ENCODE measurements at places on chromosomes 7 and 10.

GRCh38 chr7:22470981-22471380, 29.0 kb downstream of the STEAP1B start:
- DNase-seq: no peak

- DNase-seq: no peak
Observed at GRCh38 chr10:76991621-76992020, 646.0 kb downstream of the KCNMA1 start.

- no peak for DNase-seq
Observed at GRCh38 chr7:131606346-131607290, 50.2 kb upstream of the PODXL start.

- peak; percentile 68 for DNase-seq
Observed at GRCh38 chr7:322111-322671, 32.2 kb downstream of the FOXL3 start.

GRCh38 chr7:95602421-95602820, 6.1 kb upstream of the PDK4 start:
- DNase-seq: no peak

DNA sequence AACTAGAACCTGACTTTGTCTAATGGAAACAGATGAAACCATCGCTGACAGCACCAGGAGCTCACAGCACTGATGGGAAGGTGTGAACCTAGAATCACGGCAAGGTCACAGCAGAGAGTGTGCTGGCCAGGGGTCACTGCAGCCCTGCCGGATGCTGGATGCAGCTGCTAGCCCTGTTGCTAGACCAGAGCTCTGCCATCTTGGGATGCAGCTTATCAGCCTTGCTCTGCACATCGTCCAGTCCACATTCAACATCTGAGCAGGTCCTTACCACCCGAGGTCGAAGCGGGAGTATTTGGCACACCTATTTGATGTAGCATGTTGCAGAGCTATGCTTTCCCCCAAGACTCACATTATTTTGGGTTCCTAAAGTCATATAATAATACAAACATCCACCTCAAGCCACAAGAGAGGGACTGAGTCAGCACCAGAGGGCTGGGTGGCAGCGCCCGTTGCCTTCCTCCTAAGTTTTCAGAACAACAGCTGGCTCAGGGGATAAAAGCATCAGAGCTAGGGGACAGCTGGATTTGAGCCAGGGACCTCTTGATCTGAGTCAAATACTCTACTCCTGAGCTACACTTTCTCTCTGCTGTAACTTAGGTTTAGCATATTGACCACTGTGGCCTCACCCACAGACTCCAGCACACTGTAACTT, 135.3 kb downstream of the ZNF467 start:
- DNase-seq: no peak

DNA sequence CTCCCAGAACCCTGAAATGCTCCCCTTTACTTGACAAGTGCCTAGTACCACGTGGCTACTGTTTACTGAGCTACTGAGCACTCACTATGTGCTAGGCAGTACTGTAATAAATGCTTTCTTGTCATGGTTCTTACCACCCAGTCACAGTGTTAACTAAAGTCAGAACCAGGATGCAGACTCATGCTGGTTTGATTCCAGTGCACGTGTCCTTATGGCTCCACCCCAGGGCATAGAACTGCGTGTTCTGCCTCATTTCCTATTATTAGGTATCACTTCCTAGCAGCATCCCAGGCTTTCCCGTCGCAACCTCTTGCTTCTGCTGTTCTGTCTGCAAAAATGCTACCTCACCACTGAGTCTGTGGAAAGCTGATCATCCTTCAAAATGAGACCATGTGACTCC, 71.7 kb upstream of the DOCK1 start:
- DNase-seq: no peak

- DNase-seq: peak; percentile 46
Observed at GRCh38 chr10:92699518-92700381, 10.0 kb downstream of the HHEX start.

DNA sequence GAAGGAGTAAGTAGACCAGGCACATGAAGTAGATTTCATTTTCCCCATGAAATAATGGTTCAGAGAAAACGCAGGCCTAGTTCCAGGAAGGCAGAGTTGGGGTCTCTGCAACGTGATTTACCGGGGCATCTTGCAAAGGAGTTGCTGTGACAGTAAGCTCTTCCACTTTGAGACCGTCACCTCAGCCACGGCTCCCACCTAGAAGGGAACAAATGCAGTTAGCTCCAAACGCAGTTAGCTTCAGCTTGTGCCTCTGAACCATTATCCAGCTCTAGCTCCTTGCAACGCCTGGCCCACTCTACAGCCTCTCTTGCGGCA, 7.0 kb upstream of the MYO1G start:
- DNase-seq: no peak

DNA sequence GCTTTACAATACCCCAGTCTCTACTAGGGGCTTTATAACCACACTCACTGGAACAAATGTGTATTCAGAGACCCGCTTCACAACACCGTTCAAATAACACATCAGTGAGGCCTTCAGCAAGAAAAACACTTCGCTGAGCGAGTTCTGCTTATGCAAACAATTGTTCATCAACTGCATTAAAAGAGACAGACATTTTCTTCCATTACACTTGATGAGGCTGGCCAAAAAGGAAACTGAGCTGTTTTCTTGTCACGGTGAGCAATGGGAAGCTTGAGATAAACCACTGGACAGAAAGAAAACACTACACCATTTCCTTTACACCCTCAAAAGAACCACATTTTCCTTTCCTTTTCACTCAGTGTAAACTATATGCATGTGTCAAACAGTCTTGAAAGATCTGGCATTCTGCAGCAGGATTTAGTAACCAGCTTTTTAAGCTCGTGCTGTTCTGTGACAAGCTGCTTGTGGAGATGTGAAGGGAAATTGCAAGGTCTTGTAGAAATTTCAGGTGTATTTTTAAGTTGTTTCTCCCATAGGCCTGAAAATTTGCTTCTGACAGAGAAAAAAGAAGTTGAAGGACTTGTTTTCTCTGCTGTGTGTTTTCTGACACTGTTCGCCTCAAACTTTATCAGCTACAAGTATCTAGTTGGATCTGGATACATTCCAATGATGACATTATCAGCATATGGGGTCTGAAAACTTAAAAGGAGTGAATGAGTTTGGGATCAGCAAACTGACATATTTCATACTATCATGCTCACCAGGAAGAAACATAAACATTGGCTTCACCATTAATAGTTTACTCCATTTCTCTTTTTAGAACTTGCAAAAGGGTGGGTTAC, 693.1 kb downstream of the PARD3 start:
- no peak for DNase-seq

DNA sequence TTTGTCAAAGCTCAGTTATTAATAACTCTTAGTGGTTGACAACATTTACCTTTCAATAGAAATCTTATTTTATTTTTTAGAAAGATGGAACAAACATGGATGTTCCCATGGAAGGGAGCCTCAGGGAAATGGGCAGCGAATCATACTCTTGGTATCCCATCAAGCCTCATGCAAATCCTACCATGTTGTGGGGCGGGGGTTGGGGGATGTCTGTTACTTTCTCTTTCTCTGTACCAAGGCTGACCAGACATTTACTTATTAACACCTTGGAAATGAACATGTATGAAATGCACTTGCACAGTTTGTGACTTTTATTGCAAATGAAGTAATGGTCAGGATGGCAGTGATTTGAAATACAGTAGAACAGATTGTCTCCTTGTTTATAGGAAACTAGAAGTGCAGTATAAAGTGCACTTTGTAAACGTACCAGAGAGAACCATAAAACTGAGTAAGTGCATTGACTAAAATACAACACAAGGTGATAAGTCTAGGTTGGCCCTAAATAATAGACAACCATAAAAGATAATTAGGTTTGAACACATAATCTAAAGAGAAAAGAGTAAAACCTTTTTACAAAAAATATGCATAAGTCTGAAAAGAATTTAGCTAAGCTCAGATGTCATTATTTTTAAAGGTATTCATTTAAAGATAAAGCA, 32.4 kb downstream of the SEMA3D start:
- peak; percentile 13 for DNase-seq

DNA sequence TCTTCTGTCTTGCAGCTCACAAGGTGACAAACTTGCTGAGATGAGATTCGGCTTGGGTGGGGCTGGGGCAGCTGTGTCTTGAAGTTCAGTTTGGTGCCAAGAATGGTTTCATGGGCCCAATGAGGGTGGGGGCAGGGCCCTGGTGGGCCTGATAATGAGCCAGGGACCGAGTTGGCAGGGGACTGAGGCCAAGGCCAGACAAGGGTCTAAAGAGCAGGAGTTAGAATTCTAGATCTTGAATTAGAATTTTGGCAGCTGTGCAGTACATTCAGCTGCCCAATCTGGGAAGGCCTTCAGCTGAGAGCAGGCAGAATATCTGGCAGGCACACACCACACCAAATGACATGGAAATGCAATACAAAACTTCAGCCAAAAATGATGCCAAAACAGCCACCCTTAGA, 1.5 kb upstream of the JAZF1 start:
- no peak for DNase-seq

DNA sequence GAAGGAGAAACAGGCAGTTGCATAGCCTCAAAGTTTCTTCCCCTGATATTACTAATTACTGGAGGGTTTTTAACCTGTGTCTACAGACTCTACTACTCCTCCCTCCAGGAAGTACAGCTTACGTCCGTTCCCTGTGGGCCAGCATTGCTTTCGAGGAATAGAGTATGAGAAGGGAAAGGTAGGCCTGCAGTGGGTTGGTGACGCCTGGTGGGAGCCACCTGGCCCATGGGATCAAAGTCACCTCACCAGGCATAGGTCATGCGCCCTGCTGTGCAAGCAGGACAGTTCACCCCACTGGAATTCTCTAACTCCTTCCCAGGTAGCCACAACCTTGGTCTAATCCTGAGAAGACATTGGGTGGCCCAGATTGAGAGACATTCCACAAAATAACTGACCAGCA, 29.8 kb downstream of the LMTK2 start:
- no peak for DNase-seq

DNA sequence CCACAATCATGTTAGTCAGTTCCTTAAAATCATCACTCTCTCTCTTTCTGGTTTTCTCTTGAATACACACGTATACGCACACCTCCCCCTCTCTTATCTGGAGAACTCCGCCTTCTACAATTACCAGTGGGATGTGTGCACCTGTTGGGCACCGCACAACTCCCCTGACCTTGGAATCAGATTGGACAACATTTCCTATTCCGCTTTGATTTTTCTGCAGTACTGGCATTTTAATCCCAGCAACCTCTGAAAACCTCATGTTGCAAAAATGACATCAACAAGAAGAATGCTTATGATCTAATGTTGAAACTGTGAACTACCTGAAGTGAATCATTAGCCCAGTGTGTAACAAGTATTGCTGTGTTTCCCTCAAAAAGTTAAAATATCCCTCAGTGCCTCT, 109.6 kb downstream of the KIAA1217 start:
- peak; percentile 76 for DNase-seq

GRCh38 chr10:61832866-61833481, 68.5 kb upstream of the ARID5B start:
- no peak for DNase-seq

DNA sequence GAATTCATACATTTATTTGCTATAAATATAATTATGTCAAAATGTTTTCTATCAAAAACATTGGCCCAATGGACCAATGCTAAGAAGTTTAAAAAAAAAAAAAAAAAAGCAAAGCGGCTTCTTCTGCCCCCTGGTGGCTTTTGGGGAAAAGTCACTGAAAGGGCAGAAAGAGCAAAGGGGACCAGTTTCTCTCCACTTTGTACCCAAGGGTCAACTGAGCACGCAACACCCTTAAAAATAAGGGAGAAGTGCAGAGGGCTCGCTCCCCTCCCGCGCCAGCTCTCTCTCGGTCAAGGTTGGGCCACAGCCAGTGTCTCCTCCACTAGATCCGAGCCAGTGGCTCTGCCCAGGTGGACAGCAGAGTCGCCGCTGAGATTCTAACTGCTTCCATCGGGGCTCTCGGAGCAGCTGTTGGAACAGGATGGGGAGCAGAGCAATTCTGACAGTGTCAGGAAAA, 136.4 kb upstream of the FGFR2 start:
- peak; percentile 25 for DNase-seq

DNA sequence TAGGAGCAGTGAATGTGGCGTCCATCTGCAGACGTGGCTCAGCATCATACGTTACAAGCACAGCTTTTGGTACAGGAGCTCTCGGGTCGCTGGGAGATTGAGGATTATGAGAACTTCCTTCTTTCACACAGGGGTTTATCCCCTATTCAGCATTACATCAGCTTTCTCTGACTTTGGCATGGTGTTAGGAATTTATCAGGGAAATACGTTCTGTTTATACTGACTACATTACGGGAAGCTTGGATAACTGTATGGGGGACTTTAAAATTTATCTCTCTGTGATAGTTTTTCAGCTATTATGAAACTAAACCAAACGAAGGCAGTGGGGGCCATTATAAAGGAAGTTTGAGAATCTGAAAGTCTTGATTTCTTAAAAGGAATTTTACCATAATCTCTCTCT, 110.1 kb upstream of the INSYN2A start:
- DNase-seq: no peak

DNA sequence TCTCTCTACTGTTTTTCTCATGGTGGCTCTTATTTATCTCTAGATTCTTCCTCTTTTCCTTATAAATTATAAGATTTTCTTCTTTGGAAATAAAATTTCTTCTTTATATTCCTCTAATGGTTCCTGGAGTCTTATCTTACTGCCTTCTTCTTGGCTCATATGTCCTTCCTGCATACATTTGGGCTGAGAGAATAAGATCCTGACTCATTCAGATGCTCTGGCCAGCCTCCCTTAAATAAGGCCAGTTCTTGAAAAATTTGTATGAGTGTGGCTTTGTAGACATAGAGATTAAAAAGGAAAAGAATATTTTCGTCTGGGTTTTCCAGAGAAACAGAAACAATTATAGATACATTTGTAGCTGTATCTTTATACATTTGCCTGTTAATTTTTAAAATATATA, 411.3 kb downstream of the KIF20B start:
- no peak for DNase-seq

DNA sequence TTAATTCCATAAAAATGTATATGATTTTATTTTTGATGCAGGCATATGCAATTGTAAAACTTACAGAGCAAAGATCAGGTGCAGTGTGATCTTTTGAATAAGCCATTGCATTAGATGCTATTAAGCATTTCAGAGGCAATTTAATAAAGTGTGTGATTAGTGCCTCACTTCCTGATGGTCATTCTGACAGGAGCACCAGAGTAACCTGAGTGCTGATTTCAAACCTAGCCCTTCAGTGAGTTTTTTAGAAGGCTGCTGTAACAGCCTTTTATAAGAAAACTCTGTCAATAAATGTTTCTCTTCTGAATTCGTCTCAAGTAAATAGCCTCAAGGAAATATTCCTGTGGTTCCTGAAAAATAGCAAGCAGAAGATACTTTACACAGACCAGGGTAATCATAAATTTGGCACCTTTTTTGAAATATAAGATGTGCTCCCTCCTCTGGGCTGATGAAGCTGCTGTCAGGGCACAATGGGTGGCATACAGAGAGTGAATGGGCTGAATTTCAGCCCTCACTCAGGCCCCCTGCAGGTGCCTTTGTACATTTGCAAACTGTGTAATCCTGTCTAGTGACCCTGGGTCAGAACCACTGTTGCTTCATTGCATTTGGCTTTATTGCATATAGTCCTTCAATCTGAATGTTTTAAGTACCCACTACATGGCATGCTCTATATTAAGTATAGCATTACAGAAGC, 193.7 kb upstream of the CSTF2T start:
- DNase-seq: peak; percentile 9
